ENCODE measurements at places on chromosomes 5 and 9.

DNA sequence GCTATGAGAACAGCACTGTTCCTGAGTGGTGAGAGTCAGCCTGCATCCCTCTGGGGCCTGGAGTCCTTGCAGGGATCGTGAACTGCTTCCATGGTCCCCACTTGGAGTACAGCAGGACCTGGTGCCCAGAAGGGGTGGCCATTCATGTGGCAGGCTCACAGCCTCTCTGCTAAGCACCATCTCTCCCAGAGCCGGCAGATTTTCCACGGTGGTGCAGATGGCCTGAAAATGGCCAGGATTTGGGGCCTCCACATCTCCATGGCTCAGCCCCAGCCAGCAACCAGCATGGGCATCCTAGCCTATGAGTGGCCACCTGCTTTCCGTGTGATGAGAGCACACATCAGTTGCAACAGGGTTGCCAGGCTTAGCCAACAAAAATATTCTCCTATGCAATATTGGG lies 33.9 kb upstream of the SEMA4D start:
- no peak for DNase-seq

- DNase-seq, result no peak
Observed at GRCh38 chr9:107249665-107250285, 33.3 kb upstream of the RAD23B start.

GRCh38 chr5:160470437-160471361 lies 49.0 kb downstream of the PTTG1 start:
- peak; percentile 49 for DNase-seq

DNA sequence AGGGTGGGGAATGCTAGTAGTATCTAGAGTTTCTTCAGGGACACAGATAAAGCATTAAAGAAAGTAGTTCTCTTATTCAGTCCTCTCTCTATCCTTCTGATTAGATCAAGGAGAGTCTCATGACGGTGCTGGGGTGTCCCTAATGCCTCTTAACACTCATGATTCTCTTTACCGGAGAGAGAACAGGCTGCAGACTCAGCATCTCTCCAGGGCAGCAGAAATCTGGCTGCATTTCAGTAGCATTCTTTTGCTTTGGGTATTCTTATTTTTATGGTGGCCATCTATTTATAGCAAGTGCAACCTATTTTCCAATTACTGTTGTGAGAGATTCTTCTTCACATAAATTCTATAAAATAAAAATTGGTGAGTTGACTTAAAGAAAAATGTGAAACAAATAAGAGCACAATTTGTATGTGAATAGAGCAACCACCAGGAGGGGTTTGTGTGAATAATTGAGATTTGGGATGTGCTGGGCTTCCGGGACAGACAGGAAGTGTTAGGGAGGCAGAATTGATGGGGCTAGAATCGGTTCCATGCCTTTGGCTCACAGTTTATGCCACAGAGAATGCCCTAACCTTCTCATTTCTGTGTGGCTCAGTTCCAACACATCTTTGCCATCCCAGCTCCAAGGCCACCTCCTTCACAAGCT lies 23.8 kb upstream of the BOD1 start:
- no peak for DNase-seq

- no peak for DNase-seq
Observed at GRCh38 chr5:161001604-161002003, 149.6 kb upstream of the ATP10B start.

DNA sequence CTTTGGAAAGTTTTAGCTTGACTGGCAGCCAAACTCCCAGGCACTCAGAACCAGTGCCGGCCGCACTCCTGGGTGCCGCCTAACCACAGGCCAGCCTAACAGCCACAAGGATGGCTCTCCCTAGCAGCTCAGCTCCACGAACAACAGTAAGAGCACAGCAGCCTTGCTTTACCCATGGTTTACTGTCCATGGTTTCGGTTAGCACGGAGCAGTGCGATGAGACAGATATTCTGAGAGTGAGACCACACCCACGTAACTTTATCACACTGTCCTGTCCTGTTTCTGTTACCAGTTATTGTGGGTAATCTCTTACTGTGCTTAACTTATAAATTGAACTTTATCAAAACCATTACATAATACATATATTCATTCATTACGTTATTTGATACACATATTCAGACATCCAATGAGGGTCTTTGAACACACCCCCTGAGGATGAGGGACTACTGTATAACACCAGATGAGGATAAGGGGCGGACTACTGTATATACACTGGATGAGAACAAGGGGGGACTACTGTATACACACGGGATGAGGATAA lies 12.4 kb downstream of the CLPTM1L start:
- no peak for DNase-seq

GRCh38 chr9:136847088-136847825 lies 2.0 kb upstream of the PHPT1 start:
- DNase-seq, result peak; percentile 20

GRCh38 chr5:109455598-109456096 lies 45.9 kb upstream of the PJA2 start:
- DNase-seq, result no peak

- DNase-seq, result no peak
Observed at GRCh38 chr5:21225223-21226064, 1237.4 kb upstream of the CDH18 start.

DNA sequence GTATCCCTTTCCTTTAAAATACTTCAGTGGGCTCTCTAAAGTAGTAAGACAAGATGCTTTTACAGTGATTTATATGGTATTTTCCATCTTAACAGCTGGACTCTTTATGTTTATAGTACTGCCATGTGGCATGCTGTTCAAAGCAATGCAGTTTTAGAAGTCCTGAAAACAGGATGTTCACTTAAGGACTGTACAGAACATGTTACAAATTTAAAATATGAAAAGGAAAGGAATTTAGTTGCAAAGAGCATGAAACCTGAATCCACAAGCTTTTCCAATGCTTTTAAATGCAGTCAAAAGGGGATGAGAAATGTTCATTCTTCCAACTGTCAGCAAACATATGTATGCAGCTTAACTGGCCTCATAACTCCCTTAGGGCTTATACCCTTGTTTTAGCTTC lies 580.2 kb downstream of the EFNA5 start:
- DNase-seq, result no peak

DNA sequence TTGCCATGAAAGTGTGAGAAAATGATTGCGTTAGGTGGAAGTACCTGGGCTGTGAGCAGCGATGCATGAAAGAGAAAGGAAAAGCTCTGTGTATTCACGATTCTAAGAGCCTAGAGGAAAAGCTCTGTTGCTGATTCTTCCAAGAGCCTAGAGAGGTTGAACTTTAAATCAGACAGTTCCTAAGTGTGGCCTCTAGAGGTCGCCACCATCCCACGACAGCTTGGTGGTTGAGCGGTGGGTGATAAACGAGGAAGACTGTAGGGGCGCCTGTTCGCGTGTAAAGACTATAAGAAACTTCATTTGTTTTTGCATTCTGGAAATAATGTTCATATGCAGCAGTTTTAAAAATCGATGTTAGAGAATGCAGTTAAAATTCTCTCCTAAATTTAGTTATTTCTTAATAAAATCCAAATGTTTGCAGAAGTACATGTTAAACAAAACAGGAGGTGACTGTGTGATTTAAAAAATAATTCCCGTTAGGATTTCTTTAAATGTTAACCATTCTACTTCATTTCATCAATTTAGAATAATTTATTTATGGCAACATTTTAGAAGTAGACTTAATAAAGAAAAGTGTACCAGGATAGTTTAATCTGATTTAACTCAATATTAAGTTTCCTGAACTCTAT lies 107.7 kb downstream of the TENT4A start:
- DNase-seq, result peak; percentile 30

DNA sequence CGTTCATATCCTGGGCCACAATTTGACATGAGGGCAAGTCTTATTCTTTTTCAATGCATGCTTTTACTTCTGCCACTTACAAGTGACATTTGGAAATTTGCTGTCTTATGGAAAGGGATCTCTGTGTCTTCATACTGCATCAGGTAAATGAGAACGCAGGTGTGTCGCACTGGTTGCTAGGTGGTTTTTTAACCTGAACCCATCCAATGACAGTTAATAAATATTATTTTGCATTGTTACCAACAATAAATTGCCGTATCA lies 1.1 kb downstream of the ADAMTS16 start:
- DNase-seq, result no peak

- DNase-seq, result no peak
Observed at GRCh38 chr9:134494273-134494815, 147.3 kb upstream of the COL5A1 start.

GRCh38 chr5:5344606-5345005 lies 77.9 kb upstream of the ICE1 start:
- no peak for DNase-seq

DNA sequence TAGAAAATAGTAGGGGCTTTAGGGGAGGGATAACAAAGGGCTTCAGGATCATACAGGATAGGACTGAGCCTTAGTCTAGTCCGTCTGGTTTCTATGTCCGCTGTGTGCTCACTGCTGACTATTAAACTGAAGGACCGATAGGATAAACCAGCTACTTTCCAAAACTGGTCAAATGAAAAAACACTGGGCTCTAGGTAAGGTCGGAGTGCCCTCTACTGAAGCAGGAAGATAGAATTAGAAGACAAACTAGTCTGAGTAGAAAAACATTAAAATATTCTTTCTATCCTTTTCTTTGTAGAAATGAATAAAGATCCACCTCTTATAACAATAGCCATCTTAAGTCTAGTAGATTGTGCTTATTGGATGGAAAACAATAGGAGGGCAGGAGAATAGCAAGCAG lies 133.6 kb downstream of the CEMIP2 start:
- no peak for DNase-seq

DNA sequence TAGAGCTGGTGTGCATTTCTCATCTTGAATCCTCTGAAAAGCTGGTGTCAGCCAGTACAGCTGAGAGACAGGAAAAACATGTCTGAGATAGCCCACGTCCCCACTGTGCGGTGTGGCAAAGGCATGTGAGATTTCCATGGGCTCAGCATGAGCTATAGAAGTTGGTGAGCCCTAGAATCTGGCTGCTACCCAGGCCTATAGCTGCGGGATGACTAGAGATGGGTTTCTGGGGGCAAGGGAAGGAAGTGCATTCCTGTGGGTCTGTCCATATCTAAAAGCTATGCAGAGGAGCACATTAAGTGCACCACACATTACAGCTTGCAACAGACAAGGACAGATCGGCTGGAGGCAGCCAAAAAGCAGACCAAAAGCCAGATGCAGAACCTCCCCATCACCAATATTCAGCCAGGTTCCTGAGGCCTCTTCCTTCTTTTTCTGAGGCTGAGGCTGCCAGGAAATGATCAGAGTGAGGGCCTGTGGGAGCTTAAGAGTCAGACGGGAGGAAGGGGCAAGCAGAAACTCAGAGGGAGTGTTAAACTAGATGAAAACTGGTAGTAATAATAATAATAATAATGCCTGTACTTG lies 55.8 kb upstream of the RANBP3L start:
- no peak for DNase-seq

DNA sequence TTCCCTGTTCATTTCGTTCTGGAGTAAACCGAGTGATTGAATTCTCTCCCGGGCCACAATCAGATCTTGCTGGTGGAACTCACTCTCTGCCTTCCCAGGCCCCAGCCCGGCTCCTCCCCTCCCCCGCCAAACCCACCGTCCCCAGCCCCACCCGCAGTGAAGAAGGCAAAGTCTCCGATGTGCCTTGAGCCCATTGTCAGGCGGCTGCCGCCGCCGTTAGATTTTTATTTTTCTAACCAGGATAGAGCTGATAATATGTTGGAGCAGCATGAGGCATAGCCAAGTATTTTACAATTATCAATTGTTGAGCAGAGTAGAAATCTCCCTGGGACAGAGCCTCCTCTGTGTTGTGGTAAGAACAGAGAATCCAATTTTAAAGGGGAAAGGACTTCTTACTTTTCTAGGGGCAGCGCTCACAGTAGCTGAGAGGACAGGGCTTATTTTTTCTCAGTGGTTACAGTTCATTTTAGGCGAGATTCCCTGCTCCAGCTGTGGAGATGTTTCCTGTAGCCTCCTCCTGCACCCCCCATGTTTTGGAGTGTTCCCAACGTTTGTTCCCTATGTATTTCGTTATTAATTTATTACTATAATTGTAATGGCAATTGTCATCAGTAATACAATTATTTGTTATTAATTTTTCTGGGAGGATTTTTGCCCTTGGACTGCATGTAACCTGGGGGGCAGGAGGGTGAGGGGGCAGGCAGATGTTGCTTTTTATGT lies 1.3 kb downstream of the PSAT1 start:
- no peak for DNase-seq

DNA sequence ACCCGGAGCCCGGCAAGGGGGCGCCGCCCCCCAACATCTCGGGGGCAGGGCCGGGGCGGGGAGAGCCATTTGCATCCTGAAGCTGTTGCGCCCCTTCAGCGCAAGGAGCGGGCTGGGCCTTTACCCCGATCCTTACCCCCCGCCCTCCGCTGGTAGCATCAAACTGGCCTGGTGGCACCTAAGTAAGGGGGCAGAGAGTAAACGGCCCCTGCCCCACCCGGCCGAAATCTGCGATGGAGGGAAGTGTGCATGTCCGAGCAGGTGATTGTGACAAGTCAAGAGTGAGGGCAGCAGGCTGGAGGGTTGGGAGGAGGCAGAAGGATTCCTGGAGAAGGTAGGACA lies 101.2 kb downstream of the ESM1 start:
- DNase-seq, result no peak
